ENCODE measurements at places on chromosomes 11 and 22. TPM values are rescaled to one million over a fixed set of nuclear protein-coding genes. Genes with fewer than 3 reads are reported as not detected.
A peak's percentile ranks its signal among the peaks of the same experiment; 100 is the strongest.

- no peaks in the 10 kb centered on the region for H3K36me3 ChIP-seq
- H3K4me3 ChIP-seq, result no peak overlapping the region
- H3K27me3 ChIP-seq, result peaks cover 5% of the 10 kb centered on the region
Measured at GRCh38 chr11:116686866-116687265, 85.9 kb downstream of the BUD13 start.

WBP2NL gene
- total RNA-seq, result not detected

DNA sequence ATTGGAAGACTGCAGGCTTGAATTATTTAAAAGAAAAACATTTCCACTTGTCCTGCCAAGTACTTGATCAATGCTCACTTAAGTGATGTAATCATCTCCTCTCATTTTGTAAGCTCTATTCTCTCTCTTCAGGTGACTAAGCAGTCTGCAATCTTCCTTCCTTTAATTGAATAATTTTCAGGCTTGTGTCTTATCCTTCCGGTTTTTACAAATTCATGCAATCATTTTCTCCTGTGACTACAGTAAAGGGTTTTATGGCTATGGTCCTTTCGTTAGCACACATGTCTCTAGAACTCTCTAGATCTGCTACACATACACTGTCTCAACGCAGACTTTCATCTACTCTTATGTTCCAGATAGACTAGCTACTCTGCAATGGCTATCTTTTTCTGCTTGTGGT lies 12.6 kb upstream of the UPB1 start:
- no peak for DNase-seq
- H3K4me1 ChIP-seq, result peaks cover 9% of the 10 kb centered on the region
- peak overlapping the region; percentile 47 for H3K27ac ChIP-seq
- H3K27me3 ChIP-seq, result no peaks in the 10 kb centered on the region

DNA sequence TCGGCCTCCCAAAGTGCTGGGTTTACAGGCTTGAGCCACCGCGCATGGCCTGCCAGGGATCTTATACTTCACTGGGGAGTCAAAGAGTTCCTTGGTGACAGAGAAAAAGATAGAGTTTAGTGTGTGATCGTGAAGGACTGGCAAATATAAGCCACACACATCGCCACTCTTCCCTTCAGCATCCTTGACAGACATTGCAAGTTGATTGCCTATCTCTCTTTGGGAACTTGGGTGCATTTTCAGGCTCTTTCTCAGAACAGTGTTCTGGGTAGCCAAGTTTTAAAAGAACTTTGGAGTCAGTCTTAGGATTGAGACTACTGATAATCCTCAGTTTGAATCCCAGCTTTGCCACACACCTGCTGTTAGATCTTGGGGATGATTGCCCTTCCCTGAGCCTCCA lies 19.8 kb downstream of the MIAT start:
- no peak for DNase-seq
- H3K4me1 ChIP-seq, result peaks cover 47% of the 10 kb centered on the region
- no peak overlapping the region for H3K27ac ChIP-seq

All from esophagus muscularis mucosa (tissue), 4 donors.